CD4-positive, alpha-beta T cell treated with Interleukin-21 for 1 hour (primary cell): ENCODE measurements at places on chromosomes 12 and 14.

DNA sequence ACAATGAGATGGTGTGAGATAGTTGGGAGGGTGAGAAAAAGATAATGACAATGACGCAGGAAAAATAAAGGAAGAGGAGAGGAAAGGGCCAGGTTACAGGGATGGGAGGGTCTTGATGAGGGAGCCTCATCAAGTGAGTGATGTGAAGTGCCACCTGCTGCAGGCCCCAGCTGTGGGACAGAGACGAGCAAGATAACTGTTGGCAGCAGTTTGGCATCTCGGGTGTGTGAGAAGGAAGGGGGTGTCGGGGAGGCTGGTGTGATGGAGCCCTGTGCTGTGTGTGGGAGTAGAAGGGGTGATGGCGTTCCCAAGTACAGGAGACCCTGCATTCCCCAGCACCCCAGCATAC is 11.4 kb upstream of the TAC3 start:
- DNase-seq = no peak

- DNase-seq = no peak
Measured at GRCh38 chr12:78204926-78205325, 374.2 kb downstream of the NAV3 start.

GRCh38 chr12:30692470-30692869 is 3.2 kb downstream of the IPO8 start:
- DNase-seq = no peak

DNA sequence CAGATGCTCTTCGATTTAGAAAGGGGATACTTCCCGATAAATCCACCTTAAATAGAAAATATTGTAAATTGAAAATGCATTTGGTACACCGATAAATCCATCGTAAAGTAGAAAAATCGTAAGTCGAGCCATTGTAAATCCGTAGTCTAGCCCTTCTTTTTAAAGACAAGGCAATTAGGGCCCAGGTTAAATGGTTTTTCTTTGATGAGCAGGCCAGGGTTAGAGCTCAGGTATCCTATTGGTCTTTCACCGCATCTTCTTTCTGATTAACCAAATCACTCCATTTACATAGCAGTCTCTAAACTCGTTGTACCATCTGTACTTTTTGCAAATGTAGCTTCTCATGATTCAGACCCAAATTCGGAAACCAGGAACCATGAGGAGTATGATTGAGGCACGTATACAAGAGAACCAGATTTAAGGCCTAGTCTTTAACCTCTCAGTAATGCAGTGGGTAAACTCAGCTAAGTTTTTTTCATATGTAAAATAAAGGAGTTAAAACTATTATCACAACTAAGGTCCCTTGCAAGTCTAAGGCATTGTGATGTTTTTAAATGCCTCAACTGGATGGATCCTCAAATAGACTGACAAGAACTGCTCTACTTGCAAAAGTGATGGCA is 2.2 kb upstream of the YAF2 start:
- DNase-seq = no peak

DNA sequence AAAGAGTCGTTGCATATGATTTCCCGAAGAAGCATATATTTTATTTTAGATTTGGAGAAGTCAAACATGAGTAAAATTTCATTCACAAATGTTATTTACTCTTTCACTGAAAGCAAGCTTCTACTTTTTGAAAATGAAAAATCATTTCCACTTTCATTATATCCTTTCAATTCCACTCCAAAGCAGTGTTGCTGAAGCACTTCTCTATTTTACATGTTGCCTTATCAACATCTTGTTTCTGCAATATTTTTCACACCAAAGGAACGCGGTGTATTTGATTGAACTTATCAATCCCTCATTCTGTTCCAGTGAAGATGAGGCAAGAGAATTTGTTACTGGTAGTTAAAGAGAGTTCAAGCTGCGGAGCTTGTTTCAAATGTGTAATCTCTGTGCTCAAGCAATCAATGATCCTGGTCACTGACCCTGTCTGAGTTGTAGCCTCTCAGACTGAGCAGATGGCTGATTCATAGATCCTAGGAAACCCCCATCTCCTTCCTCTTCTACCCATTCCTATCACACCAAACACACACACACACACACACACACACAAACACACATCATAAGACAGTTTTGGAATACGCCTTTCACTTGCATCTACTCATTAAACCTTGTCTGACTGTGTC is 236.2 kb upstream of the FLRT2 start:
- DNase-seq = no peak

DNA sequence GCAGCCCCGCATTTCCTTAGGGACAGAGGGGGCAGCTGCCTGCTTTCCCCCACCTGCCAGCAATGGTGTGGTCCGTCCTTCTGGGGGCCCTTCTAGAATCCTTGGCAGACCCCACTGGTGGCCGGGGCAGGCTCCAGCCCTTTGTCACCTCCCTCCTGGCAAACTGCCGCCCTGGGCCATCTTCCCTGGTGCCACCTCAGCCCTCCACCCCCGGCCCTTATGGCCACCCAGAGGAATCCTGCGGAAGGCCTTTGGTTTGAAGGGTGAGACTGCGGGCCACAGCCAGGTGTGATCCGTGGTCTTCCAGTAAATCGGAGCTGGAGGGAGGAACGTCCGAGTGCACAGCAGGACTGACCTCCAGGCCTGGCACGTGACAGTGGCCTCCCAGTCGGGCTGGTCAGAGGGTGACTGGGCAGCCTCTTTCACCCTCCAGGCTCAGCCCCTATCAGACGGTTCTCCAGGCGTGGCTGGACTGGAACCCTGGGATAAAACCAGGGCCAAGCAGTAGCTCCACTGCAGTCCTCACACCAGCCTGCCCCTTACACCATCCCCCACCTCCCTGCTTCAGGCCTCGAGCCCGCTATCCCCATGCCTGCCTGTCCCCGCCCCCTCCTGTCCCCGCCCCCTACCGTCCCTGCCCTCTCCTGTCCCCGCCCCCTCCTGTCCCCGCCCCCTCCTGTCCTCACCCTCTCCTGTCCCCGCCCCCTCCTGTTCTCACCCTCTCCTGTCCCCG is 12.4 kb downstream of the FBRSL1 start:
- no peak for DNase-seq

- no peak for DNase-seq
Measured at GRCh38 chr12:12219664-12220063, 47.2 kb downstream of the LRP6 start.
